HuH-7 (cell line): ENCODE measurements at places on chromosomes 11 and 22.

- DNase-seq: no peak
These were observed 342.7 kb downstream of the TENM4 start for GRCh38 chr11:79098146-79098545.

DNA sequence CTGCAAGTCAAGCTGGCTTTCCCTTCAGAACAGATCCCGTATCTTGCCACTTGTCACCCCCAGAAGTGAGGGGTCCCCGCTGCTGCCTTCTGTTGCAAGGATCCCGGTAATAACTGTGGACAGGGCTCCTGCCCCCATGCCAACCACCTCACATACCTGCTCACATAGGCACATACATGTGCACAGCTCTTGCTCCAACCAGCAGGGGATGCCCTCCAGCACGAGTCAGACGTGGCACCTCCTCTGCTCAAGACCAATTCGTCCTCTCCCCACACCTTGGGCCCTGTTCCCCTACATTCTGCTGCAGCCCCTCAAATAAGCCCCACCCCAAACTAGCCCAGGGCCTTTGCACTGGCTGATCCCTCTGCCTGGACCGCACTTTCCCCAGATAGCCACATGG lies 163.3 kb downstream of the CRYBB2 start:
- no peak for DNase-seq

DNA sequence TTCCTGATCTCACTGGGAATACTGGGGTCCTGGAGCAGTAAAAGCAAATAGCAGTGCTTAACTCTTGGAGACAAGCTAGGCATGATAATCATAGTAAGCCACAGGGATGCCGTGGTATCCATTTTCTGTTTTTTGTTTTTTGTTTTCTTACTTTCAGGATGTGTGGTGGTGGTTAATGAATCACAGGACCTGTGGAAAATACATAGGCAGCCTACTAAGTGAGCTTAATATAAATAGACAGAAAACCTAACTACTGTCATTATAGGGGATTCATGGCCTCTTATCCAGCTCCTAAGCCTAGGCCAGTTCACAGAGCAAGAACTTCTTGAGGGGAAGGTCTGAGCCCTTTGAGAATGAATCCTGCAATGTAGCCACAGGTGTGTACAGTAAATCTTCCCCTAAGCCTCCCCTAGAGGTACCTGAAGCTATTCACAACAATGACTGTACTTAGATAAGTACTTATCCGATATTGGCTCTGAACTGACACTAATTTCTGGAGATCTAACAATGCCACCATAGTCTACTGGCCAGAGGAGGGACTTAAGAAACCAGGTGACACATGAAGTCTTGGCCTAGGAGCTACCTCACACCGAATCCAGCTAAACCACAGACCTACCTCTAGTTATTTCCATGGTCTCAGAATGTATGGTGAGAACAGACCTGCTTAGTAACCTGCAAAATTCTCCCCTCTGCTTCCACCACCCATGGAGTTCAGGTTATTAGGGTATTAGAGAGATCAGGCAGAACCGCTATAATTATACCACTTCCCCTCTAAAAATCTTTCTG lies 83.6 kb downstream of the ENTHD1 start:
- DNase-seq: no peak

- no peak for DNase-seq
These were observed 296.3 kb downstream of the CADM1 start for GRCh38 chr11:115207916-115208315.

DNA sequence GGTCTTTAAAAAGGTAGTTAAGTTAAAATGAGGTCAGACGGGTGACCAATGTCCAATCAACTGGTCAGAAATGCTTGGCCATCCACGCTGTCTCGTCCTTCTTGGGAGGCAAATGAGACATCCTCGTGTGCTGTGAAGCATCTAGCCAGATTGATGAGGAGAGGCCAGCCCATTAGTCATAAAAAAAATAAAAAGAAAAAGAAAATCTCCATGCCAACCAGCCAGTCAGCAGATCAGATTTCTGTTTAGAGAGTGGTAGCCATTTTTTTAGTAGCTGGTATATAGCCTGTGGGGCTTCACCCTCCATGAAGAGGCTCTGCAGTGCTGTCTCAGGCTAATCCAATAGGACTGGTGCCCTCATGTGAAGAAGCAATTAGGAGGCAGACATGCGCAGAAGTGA lies 343.1 kb upstream of the SYN3 start:
- no peak for DNase-seq

GRCh38 chr11:35390737-35391682 lies 28.3 kb downstream of the SLC1A2 start:
- DNase-seq: peak; percentile 17

DNA sequence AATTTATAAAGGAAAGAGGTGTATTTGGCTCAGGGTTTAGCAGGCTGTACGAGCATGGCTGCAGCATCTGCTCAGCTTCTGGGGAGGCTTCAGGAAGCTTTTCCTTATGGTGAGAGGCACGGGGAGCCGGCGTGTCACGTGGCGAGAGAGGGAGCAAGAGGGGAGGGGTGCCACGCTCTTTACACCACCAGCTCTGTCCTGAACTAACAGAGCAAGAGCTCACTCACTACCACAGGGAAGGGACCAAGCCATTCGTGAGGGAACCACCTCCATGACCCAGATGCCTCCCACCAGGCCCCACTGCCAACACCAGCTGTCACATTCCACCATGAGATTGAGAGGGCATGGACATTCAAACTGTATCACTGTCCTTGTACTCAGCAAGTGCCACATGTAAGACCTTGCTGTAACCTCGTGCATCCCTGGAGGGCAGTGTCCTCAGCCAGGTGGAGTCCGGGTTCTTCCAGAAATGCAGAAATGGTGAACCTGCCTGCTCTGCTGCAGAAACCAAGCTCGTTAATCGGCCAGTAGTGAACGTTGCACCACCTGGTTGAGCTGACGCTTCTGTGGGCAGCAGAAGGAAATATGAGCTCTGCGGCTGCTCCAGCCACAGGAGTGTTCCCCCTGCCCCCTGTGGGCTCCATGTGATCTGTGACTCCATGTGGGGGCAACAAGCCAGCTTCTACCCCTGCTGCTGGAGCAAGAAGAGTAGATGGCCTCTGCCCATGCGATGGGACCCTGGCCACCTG lies 368.6 kb downstream of the TBC1D22A start:
- no peak for DNase-seq

GRCh38 chr11:122176651-122177050 lies 60.6 kb upstream of the BLID start:
- no peak for DNase-seq

DNA sequence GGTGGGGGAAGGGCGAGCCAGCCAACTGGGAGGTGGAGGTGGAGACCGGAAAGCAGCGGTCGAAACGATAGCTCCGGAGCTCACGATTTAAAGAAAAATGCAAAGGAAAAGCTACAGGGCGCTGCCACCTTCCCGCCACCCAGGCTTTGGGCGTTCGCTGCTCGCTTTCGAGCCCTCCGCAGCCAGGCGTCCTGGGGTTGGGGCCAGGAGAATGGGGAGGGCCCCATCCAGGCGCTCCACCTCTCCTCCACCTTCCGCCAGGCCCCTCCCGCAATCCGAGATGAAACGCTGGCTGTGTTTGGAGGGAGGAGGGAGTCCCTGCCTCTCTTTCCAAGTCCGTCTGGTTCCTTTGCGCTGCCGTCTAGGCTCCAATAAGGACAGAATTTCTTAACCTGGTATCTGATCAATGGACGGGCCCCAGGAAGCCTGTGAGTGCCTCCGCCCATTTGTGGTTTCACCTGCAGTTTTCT lies 483 bp upstream of the ABTB2 start:
- DNase-seq: peak; percentile 70

- no peak for DNase-seq
These were observed 9.8 kb upstream of the EIF3F start for GRCh38 chr11:7977232-7977917.

DNA sequence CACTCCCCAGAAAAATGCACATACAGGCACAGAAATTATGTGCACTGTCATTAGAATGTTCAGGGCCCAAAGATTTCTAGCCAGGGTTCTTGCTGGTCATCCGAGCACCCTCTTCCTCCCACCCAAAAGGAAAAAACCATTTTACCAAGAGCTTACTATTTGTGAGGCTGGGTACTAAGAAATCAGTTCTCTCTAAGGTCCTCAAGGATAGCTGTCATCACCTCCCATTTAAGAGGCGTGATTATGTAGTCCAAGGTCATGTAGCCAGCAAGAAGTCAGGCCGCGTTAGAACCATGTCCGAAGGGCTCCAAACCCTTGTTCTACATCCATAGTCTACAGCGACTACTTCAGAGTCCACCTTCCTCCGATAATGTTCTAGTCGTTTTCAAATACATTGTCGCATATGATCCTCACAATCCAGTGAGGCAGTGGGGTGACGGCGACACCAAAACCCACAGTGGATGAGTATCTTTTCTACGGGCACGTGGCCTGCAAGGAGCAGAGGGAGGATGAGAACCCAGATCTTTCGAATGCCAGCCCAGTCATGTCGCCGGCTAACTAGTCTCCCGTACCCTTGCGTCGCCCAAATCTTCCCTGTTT lies 634 bp downstream of the TIMM8B start:
- DNase-seq: no peak

DNA sequence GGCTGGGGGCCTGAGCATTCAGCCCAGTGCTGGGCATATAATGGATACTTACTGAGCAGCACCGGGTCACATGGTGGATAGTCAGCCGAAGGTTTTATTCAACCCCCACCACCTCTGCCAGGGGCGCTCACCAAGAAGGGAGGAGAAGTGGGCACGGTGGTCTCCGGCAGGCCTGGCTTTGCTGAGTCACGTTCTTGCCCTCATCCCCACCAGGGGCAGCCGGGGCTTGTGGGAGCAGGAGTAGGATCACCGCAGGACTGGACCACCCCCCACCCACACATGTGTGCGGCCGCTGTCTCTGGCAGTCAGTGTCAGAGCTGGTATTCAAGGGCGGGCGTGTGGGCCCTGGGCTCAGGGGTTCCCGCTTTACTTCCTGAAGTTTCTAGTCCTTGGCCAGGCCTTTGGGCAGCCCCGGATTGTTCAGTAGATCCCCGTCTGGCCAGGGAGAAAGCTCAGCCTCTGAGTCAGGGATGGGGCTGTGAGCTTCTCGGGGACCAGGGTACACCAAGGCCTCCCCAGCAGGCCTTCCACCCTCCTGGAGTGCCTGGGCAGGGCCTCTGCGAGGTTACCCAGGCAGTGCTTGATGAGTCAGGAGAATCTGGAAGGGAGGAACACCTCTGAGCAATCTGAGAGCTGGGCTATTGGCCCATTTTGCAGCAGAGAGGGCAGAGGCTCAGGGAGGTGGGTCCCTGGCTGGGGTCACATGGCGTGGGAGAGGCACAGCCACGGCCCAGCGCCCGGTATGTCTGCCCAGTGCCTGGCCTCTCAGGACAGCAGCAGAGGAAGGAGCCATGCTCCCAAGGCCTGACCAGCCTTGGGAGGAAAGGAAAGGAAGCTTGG lies 60.6 kb downstream of the RTL6 start:
- DNase-seq: no peak

DNA sequence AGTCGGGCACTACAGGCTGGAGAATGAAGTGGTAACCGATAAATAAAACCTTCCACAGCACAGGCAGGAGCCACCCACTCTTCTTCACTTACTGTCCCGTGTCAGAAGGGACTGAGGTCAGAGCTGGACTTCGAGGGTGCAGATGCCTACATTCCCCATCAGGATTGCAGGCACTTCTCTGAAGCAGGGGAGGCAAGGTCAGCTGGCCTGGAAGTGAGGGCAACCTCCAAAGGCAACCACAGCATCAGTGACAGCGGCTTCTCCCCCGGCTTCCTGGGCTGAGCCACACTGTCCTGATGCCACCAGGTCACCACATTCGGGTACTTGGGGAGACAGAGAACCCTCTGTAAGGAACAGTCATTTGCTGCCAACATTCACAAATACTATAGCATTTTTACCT lies 22.7 kb downstream of the TCIRG1 start:
- DNase-seq: no peak

GRCh38 chr11:64356498-64357411 lies 2.2 kb upstream of the RPS6KA4 start:
- peak; percentile 79 for DNase-seq

- no peak for DNase-seq
These were observed 121.3 kb upstream of the SERPIND1 start for GRCh38 chr22:20652582-20652981.

DNA sequence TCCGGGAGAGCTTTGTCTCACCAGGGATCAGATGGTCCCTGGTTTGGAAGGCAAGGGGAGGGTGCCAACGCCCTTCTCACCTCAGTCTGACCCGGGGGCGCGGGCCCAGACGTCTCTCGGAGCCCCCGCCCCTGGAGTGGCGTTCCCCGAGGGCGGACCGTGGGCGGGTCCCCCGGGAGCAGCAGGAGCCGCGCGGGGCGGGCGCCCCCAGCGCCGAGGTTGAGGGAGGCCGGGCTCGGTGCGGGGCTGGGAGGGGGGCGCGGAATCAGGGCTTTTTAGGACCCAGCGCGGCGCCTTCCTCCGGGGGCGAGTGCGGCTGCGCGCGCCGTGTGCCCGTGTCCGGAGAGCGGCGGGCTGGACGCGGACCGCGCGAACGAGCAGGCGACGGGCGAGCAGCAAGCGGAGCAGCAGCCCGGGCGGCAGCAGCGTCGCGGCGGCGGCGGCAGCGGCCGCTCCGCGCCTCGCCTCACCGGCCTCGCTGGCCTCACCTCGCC lies at the start of gene KCNC1:
KCNC1 (plus strand) TSS at position 364 of the 494 bp plus-strand sequence. CDS start 1,222 bp downstream, outside the sequence.
- DNase-seq: peak; percentile 55

DNA sequence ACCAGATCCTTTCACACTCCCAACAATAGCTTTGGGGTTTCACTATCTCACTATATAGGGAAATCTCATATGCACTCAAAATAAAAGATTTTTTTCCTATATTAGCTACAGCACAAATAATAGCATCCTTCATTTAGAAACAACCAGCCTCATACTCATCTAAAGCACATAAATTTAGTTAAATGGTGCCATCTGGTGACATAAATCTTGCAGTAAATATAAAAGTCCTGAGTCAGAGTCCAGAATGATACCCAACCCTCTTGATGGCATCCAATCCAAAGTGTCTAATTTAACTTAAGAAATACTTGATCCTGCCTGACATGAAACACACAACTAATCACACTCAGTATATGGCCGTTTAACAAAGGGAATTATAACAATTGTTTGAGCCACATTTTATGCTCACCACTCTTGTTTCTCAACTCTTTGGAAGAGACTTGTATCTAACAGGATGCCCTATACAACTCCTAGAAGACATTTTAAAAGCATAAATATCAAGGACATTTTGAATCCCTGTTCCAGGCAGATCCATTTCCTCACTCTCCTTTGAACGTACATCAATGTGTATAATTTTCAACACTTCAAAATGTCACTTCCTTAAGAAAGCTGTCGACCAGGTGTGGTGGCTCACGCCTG lies 36.2 kb downstream of the DLG2 start:
- DNase-seq: peak; percentile 10

DNA sequence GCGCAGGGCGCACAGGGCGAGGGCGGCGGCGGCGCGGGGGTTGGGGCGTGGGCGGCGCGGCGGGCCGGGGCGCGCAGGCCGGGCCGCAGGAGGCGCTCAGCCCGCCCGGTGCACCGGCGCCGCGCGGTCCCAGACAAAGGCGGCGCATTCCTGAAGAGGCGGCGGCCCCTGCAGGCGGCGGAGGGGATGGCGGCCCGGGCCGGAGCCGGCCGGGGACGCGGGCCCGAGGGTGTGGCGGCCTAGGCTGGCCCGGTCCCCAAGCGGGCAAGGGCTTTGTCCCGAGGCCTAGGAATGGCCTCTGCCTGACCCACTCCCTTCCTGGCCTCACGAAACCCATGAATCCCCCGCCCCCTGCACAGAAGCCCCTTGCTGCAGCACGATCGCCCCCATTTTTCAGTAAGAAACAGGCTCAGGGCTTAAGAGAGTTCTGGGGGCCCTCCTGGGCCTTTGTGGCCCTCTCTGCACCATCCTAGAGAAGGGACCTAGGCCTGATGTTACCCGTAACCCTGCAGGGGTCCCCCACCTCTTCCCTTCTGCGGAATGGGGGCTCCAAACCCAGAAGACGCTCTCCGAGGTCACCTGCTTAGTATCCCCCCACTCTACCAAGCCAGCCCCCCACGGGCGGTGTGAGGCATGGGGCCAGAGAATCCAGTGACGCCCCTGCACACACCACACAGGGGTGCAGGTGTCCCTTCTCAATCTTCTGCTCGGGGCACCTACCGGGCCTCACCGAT lies at the start of gene RTN4R:
RTN4R (minus strand) TSS at position 40 of the 734 bp plus-strand sequence. CDS start 226 bp downstream, outside the sequence.
- DNase-seq: peak; percentile 67
